Ovary (tissue), 10 donors: ENCODE measurements at places on chromosomes 4 and X. TPM values are rescaled to one million over a fixed set of nuclear protein-coding genes. Genes with fewer than 3 reads are reported as not detected.

DNA sequence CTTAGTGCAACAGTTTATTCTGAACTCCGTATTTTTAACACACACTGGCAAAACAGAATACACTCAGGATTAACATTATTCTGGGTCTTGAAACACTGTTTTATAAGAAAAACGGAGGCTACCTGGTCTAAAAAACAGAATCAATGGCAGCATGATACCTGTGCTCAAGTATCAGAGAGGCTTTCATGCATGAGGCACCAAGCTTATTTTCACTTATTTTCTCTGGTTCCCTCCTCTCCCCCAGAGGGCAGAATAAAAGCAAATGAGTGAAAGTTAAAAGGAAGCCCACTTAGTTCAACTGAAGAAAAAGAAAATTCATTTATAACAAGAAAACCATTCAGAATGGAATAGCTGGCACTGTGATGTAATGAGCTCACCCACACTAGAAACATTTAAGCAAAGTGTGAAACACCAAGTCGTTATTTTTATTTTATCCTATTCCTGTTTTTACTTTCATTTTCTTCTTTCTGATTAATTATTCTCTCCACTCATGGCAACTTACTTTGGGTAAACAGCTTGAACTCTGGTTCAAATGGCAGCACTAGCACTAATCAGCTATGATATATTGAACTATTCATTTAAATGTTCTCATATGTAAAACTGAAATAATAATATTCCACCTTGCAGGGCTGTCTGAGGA lies 211.8 kb downstream of the PPP3CA start:
- no peak for DNase-seq

Gene MAB21L2
- not detected for total RNA-seq

- peak; percentile 71 for DNase-seq
Measured at GRCh38 chrX:51332188-51332942, at the start of gene NUDT10. Gene NUDT10, plus strand, starts transcription at chrX:51332822. Its CDS starts 144 bp downstream, at chrX:51332966.

DNA sequence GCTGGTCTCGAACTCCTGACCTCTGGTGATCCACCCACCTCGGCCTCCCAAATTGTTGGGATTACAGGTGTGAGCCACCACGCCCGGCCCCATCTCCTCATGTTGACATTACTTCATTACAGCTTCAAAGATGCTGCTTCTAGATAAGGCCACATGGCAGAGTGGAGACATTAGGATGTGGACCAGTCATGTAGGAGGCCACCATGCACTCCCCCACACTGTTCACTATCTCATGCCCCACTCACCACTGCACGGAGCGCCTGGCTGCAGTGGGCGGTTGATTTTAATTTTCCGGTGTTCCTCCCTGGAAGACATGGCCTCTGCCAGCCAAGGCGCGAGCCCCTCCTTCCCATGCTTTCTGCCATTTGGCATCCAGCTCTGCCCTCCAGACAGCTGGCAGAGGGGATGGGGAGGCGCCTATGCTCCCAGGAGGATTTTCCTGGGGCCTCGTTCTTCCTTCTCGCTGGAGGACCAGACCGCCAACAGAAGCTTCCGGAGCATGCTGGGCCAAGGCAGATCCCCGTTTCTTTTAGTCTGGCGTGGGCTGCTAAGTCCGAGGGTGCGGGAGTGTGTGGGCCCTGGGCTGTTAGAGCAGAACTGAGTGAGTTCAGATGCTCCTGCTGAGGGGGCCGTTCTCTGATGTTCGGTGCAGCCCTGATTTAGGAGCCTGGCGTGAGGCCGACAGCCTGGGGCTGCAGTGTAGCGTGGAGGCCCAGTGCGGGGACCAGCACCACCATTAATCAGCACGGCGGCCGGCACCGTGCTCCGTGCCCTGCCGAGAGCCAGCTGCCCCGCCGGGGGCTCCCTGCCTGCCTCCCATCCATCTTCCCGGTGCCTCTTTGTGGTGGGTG lies 93.1 kb downstream of the SORCS2 start:
- DNase-seq = no peak

- no peak for DNase-seq
Measured at GRCh38 chr4:89305712-89306437, 1.7 kb downstream of the GPRIN3 start.

Gene EFHC2
- 1.9 TPM for total RNA-seq

GRCh38 chr4:101040776-101041175 lies 306.6 kb downstream of the PPP3CA start:
- DNase-seq = no peak

Gene ARMCX1
- total RNA-seq = 33.7 TPM

Gene KLHL5
- 34.1 TPM for total RNA-seq

Gene SHOX
- not detected for total RNA-seq

Gene RAB40A
- 0.81 TPM for total RNA-seq

DNA sequence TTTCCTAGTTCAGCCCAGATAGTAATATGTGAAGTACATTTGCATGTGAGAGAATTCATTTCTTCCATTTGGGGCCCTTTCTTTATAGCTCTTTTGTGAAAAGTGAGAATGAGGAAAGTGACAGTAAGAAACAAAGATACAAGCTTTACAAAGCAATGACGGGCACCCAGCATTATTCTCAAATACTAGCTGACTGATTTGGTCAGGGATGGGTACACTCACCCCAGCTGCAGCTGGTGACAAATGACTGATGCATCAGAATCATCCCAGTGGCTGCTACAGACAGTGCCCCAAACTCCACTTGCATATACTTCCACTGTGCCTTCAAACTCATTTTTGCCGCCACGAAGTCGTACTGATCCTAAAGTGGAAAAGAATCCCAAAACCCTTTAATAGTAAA lies 14.8 kb downstream of the PRSS12 start:
- DNase-seq = no peak

DNA sequence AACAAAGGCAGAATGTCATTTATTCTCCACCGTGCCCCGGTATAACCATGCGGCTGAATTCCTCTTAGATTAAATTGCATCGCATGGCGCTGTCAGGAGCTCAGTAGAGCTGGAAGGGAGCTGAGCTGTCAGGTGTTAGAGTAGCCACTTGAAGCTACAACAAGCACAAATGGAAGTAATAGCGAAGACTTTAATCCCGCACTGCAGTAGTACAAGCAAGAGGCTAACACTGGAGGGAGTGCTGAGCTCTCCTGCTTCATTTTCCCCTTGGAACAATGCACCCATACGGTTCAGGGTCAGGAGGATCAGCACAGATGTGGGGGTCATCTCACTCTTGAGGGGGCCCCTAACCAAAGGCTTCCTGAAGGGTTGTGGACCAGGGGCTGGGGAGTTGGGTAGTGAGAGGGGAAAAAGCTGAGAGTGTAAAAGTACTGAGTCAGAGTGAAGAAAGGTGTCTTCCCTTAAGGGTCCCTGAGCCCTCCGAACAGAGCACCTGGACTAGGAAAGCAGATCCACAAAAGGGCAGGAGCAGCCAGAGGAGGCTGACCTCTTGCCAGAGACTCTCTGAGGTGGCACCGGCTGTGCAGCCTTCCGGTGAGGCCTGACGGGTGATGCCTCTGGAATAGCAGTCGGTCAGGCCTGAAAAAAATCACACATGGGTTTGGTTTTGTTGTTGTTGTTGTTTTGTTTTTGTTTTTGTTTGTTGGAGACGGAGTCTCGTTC lies 36.0 kb upstream of the CBR4 start:
- no peak for DNase-seq

GRCh38 chrX:139875841-139876240 lies 57.0 kb downstream of the ATP11C start:
- no peak for DNase-seq

Gene MND1
- total RNA-seq = not detected
